ENCODE measurements at places on chromosomes 3 and 15.

DNA sequence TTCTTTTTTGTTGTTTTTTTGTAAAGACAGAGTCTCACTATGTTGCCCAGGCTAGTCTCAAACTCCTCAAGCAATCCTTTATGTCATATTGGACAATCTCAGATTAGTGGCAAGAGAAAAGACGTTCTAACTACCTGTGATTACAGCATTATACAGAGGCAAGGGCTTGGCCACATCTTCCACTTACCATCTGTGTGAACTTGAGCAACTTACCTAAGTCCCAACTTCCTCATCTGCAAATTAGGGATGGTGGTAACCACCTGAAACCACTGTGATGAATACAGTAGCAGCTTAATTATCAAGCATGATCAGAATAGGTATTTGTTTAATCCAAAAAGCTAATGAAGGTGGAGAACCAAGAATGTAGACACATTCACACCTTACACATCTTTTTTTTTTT, 16.1 kb downstream of the LRRC2 start:
- no peak for DNase-seq

- no peak for DNase-seq
These were observed 8.4 kb downstream of the TMEM40 start for GRCh38 chr3:12750658-12751071.

GRCh38 chr3:146889626-146890025, 284.5 kb upstream of the PLSCR5 start:
- DNase-seq = no peak

DNA sequence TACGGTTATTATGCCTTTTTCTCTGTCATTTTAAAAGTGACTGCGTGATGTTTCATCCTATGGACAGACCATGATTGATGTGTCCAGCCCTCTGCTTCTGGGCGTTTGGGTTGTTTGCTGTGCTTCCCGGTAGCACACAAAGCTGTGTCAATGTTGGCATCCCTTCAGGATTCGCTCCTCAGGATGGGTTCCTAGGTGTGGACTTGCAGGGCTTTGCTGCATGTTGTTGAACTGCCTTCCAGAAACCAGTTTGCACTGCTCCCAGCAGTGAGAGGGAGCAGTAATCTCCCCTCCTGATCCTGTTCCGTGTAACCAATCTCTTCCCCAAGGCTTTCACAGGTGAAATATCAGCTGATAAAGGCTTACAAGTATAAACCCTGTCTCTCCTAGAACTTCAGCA, 787 bp downstream of the TRPM1 start:
- DNase-seq = no peak

- DNase-seq = no peak
These were observed 327.0 kb downstream of the FEZF2 start for GRCh38 chr3:62046326-62046725.

DNA sequence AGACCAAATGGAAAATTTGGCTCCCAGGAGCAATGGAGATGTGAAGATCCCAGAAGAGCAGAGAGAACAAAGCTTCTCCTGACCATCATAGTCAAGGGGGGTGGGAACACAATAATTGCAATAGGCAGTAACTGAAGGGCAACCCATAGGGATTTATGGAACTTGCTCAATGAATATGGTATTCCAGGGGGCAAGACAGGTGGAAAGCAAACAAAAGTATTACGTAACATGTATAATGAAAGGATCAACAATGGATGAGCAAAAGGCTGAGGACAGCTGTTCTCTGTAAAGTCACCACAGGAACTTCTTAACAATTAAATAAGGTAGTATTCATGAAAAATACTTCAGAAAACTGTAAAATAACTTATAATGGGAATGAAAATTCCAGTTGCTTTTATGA, 226.1 kb downstream of the PCCB start:
- DNase-seq = no peak

DNA sequence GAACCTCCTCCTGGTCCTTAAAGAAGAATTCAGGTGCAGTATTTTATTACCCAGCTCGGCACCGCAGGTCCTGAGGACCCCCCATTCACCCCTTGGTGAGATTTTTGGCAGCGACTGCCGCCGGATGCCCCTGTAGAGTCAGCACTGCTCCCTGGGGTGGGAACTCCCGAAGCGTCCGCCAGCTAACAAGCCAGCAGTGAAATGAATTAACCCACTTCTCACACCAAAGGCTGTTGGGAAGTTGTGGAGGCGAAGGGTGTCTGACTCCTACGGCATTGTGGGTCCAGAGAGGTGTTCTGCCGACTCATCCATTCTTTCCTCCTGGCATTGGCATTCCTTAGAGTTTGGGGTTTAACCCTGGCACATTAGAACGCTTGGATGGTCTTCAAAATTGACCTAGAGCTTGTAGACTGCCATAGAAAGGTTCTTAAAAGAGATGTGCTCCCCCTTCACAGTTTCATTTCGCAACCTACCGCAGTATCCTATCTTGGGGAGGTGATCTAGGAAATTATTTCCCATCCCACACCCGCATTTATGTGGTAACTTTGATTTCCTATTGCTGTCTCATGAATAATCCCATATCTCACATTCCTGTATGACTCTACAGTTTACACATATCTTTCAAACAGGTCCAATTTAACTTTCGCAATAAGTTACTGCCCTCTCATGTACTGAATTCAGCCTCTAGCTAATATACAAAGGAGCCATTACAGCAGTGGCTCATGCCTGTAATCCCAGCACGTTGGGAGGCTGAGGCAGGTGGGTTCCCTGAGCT, 879 bp upstream of the EIF5A2 start:
- DNase-seq = no peak

- no peak for DNase-seq
These were observed 8.3 kb upstream of the TM4SF4 start for GRCh38 chr3:149466192-149466591.

DNA sequence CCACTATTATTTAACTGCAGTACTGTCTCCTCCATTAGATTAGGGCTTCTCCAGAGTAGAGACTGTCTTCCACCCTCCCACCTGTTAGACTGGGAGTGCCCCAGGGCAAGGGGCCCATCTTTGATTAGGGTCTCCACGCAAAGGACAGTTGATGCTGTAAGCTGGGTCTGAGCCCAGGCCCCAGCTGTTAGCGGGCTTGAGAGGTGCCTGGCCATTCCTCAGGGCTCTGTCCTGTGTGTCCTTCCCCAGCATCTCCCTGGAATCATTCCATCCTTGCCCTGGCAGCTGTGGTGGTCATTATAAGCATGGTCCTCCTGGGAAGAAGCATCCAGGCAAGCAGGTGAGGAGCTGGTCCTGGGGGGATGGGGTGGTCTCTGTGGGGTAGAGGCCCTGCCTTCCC, 6.1 kb downstream of the SLC51B start:
- DNase-seq = no peak

DNA sequence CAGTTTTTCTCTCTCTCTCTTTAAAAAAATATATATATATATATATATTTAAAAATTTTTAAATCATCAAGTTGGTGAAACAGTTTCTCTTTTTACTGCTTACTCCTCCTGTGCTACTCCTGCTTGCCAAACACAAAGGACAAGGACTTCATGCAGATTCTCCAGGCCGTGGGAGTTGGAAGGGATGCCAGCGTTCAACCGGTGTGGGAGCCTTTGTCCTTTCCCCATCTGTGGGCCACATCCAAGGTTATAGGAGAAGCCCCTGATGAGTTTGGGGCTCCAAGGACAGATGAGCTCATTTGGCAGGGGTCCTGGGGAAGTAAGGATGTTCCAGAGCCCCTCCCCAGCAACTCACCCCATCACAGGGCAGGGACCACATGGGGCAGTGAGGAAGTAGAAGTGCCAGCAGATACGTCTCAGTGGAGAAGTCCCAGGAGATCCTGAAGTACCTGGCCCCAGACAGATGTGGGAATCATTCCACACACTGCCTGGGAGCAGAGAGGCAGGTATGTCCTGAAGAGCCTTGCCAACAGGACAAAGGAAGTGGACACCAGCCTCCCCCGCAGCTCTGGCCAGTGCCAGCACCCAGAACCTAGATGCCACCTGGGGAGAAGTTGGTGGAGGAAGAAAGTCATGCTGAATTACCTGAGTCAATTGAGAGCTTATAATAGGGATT, 36.6 kb downstream of the CCK start:
- no peak for DNase-seq

GRCh38 chr3:117589454-117589853, 879.9 kb downstream of the TUSC7 start:
- no peak for DNase-seq

- no peak for DNase-seq
These were observed 192.5 kb upstream of the TPRG1 start for GRCh38 chr3:188979248-188979647.

- DNase-seq = no peak
These were observed 74.7 kb downstream of the PDZRN3 start for GRCh38 chr3:73550032-73550431.

- DNase-seq = no peak
These were observed 90.0 kb downstream of the ST6GAL1 start for GRCh38 chr3:187020376-187020775.

GRCh38 chr3:106282943-106283342, 414.1 kb upstream of the CBLB start:
- no peak for DNase-seq

DNA sequence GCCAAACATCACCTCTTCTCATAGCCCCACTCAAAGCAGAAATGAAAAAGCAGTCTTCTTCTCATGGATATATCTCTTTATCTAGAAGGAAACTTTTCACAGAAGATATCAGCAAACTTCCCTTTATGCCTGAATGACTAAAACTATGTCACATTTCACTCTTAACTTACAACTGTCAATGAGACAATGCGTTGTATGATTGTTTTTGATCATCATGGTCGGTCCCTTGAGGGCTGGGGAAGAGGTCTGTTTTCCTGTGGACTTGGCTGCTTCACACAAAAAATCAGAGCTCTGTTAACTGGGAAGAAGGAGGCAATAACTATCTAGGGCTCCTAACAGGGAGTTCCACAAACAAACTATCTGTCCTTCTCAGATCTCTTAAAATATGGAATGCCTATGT, 5.1 kb downstream of the NLGN1 start:
- no peak for DNase-seq

- no peak for DNase-seq
These were observed 126.6 kb downstream of the IGF1R start for GRCh38 chr15:98774756-98775497.

GRCh38 chr3:196377321-196377720, 39.1 kb upstream of the TM4SF19 start:
- DNase-seq = no peak

DNA sequence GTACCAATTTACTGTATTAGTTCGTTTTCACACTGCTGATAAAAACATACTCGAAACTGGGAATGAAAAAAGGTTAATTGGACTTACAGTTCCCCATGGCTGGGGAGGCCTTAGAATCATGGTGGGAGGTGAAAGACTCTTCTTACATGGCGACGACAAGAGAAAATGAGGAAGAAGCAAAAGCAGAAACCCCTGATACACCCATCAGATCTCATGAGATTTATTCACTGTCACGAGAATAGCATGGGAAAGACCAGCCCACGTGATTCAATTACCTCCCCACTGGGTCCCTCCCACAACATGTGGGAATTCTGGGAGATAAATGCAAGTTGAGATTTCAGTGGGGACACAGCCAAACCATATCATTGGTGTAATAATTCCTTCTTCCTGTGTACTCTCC, 69.6 kb downstream of the C3orf20 start:
- DNase-seq = no peak

GRCh38 chr15:83980637-83981036, 254.9 kb upstream of the GOLGA6L4 start:
- DNase-seq = no peak

GRCh38 chr3:58624550-58624949, 42.0 kb downstream of the FAM3D start:
- no peak for DNase-seq

DNA sequence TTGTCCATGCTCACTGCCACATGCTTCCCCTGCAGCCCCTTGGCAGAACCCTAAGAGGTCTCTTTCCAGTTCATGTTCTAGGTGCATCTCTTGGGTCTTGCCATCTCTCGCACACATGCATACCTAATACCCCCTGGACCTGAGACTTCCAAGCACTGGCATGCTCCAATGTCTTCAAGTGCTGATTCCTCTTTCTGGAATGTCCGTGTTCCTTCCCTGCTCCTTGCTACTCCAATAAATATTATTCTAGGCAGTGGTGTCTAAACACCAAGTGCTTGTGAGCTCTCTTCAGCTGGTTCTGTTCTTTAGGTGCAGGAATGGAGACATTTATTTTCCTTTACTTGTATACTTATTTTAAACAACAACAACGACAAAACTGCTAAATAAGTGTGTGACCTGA, 370.1 kb downstream of the LPP start:
- no peak for DNase-seq

GRCh38 chr15:29740692-29741311, 81.5 kb downstream of the TJP1 start:
- no peak for DNase-seq

GRCh38 chr3:81874738-81875137, 113.3 kb upstream of the GBE1 start:
- no peak for DNase-seq

DNA sequence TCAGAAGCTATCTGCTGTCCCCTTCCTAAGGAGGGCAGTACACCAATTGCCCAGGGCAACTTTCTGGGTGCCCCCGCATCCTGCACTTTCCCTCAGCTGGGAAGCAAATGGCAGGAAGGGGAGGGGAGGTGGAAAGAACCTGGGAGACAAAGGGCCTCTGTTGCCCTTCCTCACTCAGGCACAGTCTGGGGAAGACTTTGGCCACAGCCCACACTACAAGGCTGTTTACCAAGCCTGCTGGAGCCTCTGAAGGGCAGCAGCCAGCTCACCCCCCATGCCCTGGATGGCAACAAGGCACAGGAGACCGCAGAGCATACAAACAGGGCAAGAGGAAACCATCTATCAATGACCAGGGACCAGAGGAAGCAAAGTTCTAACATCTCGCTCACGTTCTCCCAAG, 42.4 kb downstream of the ARRDC4 start:
- no peak for DNase-seq

- DNase-seq = no peak
These were observed 63.5 kb downstream of the OTOL1 start for GRCh38 chr3:161560008-161560637.

DNA sequence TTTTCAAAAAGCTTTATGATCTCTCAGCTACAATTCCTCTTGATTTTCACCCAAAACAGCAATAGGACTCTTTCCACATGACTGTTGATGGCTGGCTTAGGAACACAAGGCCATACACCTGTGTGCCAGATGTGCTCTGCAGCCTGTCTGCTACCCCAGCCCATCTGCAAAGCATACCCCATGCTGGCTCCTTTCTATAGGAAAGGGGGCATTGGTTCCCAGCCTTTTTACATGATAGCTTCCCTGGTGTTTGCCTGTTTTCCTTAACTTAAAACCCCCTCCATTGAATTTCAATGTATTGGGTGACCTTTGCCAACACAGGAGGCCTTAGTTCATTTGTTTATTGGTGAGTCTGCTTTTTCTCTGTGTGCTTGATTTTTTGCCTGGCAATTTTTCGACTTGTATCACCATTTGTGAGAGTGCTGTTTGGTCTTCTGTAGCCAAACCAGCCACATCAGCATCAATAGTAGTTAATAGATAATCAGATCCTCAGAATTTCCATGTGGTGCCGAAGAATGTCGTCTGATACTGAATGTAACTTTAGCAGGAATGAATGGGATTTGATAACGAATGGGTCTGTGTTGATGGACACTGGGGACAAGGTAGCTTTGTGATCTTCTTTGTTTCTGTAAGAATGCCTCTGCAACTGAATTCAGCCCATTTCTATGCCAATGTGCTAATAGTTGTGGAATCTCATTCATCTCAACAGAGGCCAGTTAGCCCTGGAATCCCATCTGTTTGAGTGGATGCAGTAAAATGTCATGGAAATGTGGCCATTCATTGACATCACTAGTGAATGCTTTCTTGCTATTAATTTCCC, 272.2 kb upstream of the RARB start:
- DNase-seq = no peak

- DNase-seq = no peak
These were observed 355.3 kb upstream of the NR2F2 start for GRCh38 chr15:95975212-95975611.

Data from memory B cell (primary cell).